GM03348 (cell line): ENCODE measurements at places on chromosomes 13 and 19.

DNA sequence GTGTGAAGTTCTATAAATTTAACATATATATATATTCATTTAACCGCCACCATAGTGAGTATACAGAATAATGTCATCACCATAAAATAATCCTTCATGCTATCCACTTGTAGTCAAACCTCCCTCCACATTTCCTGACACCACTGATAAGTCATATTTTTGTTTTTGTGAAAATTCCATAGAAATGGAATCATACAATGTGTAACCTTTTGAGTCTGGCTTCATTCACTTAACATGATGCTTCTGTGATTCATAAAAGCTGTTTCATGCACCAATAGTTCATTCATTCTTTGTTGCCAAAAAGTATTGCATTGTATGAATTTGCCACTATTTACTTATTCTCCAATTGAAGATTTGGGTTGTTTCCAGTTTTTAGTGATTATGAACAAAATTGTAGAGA, 497.5 kb upstream of the PCDH20 start:
- DNase-seq, result no peak

DNA sequence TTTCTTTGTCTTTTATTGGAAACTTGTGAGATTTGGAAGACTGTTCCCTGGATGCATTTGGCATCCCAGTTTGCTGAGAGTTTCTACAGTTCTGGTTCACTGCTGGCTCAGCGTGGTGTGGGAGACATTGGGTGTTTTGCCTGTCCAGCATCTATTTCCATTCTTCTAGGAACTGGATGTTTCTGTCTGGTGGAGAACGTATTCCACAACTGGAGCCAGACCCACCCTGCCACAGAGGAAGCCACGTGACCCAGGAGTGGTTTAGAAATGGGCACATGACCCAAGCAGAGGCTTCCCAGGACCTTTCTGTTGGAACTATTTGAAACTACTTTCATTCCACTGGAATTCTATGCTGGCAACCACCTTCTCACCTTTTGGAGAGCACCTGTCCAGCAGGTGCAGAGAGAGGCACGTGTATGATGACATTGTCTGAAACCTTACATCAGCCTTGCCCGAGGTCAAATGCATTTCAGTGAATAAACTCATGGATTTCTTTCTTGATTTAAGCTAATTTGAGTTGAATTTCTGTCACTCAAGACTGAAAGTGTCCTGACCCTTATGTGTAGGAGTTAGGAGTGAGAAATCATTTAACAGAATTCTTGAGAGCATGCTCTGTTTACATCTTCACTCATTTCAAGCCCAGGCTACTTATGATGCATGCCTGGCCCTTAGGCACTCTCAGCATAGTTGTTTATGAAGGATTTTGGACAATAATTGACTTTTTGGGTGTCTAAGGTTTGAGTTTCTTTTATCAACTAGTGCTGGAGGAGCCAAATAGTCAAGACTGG, 121.8 kb downstream of the AKAP11 start:
- no peak for DNase-seq

DNA sequence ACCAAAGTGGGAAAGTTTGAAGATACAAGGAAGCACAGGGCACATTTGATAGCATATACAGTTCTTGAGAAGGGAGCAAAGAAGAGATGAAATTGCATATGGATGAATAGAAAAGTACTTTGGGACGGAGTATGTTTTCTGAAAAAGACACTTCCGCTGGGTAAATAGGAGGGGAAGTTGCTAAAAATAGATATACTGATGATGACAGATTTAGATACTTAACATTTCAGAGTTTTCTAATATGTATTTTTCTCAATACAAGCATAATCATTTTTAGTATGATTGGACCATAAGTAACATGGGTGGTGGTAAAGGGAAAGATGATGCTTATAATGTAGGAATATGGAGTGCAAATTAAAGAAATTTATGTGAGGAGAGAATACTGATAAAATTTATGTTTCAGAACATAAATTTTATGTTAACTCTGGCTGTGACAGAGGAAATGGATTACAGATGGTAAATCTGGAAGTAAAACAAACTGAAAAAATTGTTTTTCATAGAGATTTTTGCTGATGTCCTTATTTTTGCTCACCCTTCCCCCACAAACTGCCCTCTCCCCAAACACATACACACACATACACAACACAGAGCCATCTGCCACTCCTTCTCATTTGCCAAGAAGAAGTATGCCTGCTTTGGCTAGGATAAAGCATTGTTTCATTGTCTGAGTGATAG, 583.9 kb upstream of the MIR17HG start:
- no peak for DNase-seq

DNA sequence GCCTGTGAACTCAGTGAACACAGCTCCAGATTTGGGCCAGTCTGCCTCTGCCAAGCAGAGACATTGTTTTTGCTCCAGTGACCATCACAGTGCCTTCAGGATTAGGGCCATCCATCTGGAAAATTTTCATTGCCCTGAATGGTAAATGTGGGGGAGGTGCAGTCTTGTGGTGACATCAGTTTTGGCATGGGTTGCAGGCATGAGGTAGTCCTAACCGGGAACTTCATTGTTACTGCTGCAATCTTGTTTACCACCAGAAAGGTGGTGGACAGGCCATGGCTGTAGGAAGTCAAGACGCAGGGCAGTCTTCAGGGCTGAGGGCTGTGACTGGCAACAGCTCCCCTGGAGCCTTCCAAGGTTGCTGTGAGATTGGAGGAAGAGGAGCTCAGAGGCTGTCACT, 55.2 kb downstream of the SPATA13 start:
- peak; percentile 32 for DNase-seq

- no peak for DNase-seq
These were observed at the start of gene PRR19 for GRCh38 chr19:42301646-42302203. TSS of gene PRR19 (plus strand) at chr19:42302132. CDS start at chr19:42309585, 7,453 bp downstream.

DNA sequence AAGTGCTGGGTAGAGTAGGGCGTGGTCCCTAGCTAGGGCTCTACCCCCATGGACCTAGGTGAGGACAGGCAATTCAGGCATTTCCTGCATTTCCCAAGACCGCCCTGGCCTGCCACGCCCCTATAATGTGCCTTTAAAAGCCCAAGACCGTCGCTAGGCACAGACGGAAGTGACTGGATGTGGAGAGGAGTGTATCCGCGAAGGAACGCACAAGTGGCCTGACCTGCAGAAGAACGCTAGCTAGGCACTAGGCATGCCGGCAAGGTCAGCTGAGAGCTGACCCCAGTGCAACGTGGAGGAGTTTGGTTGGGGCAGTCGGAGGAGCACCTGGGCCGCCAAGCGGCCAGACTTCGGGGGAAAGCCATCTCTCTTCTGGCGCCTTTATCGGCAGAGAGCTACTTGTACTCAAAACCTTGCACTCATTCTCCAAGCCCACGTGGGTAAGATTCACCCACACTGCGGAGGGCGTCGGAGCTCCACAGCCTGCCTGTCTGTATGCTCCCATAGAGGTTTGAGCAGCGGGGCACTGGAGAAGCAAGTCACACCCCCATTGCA, 370.0 kb downstream of the FGF9 start:
- DNase-seq, result no peak

GRCh38 chr13:73433890-73434289, 375.1 kb downstream of the KLF5 start:
- DNase-seq, result no peak

DNA sequence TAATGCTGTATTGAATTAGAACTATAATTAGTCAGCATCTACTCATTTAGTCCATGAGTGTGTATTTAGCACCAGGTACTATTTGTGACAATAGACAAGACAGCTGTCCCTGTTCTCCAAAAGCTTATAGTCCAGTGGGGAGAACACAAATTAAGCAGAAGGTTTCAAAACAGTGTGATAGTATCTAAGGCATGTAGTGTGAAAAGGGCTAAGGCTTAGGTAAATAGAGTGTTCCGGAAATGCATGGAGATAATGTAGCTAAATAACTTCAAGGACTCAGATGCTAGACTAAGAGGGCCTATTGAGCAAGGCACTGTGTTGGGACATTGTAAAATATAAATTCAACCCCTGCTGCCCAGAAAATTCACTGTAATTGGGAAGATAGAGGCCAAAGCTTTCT, 144.1 kb upstream of the MIR17HG start:
- no peak for DNase-seq

DNA sequence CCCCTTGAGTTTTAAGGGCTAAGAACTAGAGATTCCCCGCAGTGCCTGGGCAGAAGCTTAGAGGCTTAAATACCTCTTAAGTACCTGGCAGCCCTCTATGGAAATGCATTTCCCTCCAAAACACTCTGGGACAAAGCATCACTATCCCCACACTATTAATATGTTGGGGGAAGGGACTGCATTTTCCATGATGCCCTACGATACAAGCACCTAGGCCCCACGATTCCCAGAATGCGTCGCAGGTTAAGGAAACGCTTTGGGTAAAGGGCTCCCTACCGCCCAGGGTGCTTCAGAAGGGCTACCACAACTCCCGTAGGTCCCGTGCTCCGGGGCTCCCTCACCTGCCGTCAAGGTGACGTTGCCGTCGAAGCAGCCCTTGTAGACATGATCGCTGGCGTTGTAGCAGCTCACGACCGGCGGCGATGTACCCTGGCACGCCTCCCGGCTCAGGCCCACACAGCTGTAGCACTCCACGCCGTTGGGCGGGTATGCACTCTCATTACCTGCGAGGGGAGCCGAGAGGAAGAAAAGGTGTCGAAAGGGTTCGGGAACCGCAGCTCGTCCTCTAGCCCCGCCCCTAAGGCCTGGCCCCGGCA, 2.5 kb downstream of the LYPD3 start:
- no peak for DNase-seq

- no peak for DNase-seq
These were observed 239.4 kb downstream of the COL4A1 start for GRCh38 chr13:110067355-110068175.

DNA sequence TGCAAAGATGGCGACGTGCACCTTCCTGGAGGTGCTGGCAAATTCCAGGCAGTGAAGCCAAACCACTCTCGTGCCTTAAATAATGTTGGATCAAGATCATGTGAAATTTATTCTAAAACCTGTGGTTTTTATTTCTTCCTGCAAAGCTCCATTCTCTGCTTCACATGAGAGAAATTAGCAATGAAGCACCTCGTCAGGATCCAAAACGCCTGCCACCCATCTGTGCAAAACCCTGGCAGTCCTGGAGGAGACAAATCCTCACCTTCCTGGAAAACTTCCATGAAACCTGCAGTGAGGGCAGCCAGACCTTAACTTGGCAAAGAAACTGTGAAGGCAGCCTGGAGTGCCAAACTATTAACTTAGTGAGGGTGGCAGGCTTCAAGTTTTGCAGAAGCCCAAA, 47.6 kb downstream of the CHST8 start:
- no peak for DNase-seq

DNA sequence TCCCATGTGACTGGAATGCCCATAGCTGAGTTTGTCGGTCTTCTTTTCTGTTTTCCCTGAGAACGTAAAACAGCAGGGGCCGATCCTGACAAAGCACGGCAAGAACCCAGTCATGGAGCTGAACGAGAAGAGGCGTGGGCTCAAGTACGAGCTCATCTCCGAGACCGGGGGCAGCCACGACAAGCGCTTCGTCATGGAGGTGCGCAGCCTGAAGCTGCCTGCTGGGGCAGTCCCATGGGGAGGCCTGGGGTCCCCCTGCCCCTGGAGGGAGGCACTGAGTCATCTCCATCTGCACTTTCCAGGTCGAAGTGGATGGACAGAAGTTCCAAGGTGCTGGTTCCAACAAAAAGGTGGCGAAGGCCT, 18.2 kb upstream of the QTRT1 start:
- no peak for DNase-seq

DNA sequence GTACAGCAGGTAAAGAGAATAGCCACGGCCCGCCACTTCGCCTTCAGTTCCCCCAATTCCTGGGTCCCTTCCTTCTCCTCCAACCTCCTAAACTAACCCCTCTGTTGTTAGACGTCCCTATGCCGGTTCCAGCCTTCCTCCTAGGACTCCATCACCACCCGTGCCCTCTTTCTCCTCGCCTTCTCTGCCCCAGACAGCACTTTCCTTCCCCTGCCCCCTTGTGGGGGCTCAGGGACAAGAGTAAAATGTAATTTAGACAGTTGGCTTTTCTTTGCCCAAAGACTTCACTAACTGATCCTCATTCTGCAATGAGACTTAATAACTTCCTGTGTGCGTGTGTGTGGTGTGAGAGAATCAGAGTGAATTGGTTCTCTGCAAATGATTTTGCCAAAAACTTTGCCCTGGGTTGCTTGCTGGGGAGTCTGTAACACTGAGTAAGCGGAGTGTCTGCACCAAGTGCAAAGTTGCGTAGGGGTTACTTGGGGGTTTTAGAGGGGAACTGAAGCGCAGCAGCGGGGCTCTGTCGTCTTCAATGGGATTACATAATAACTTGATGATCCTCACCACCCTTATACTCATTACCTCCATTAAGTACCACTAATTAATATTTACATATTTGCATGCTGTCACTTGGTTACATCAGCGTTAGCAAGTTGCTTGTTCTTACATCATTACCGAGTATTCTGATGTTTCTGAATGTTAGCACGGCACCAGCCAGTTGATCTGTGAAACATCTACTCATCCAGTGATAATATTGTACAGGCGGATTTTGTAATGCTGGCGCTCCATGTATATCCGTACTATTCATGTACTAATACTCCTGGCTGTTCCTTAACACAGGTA, 19.9 kb upstream of the SGCG start:
- peak; percentile 39 for DNase-seq
